ENCODE measurements at places on chromosomes 6 and 20. TPM values are rescaled to one million over a fixed set of nuclear protein-coding genes. Genes with fewer than 3 reads are reported as not detected.

The HLA-DOB gene
- total RNA-seq = 0.10 TPM

The ID4 gene
- 0.20 TPM for total RNA-seq

The GPR6 gene
- total RNA-seq = not detected

The MYLIP gene
- 7.9 TPM for total RNA-seq

The E2F1 gene
- total RNA-seq = 11.7 TPM

The SYS1 gene
- 29.5 TPM for total RNA-seq

The RIPOR3 gene
- total RNA-seq = not detected

The PPIL1 gene
- total RNA-seq = 38.4 TPM

The ATRN gene
- 15.3 TPM for total RNA-seq

The ATP9A gene
- 26.5 TPM for total RNA-seq

The MUCL3 gene
- not detected for total RNA-seq

The PCMT1 gene
- total RNA-seq = 139 TPM

The EDN3 gene
- not detected for total RNA-seq

The TMC2 gene
- not detected for total RNA-seq

The IL20RA gene
- total RNA-seq = not detected

The BEND6 gene
- 0.33 TPM for total RNA-seq

The GINS1 gene
- 23.1 TPM for total RNA-seq

The MCCD1 gene
- not detected for total RNA-seq

The EIF6 gene
- 206 TPM for total RNA-seq

The FOXQ1 gene
- total RNA-seq = not detected

The LAMA2 gene
- total RNA-seq = 0.59 TPM

The CRISP3 gene
- not detected for total RNA-seq

The NRM gene
- total RNA-seq = 18.4 TPM

The CLPSL2 gene
- total RNA-seq = not detected

The PCK1 gene
- total RNA-seq = not detected

The OPRM1 gene
- not detected for total RNA-seq

The PKIB gene
- 0.15 TPM for total RNA-seq

The ALDH5A1 gene
- total RNA-seq = 0.40 TPM

The TFAP2C gene
- not detected for total RNA-seq

The ASIP gene
- not detected for total RNA-seq

The TUBB2B gene
- total RNA-seq = 15.9 TPM

The CYP21A2 gene
- total RNA-seq = not detected

The CRYBG1 gene
- total RNA-seq = 24.3 TPM

The GJA10 gene
- total RNA-seq = not detected

The KCNK17 gene
- not detected for total RNA-seq

The SPATS1 gene
- not detected for total RNA-seq

The SPINT4 gene
- total RNA-seq = not detected

The ALDH8A1 gene
- total RNA-seq = not detected

The ZNF334 gene
- 0.54 TPM for total RNA-seq

The TSHZ2 gene
- 0.94 TPM for total RNA-seq

The CAGE1 gene
- total RNA-seq = not detected

The TMEM170B gene
- total RNA-seq = 1.1 TPM

The PPP1R14C gene
- total RNA-seq = not detected

The PGM3 gene
- 46.3 TPM for total RNA-seq

The PREX1 gene
- 66.8 TPM for total RNA-seq

The SYTL3 gene
- 11.2 TPM for total RNA-seq

The EYS gene
- total RNA-seq = not detected

The TNFRSF21 gene
- total RNA-seq = 34.2 TPM

The ADGRF1 gene
- total RNA-seq = not detected

The NKAIN4 gene
- not detected for total RNA-seq

The PTK7 gene
- total RNA-seq = 27.7 TPM

The DSP gene
- 4.6 TPM for total RNA-seq

The TOX2 gene
- total RNA-seq = 31.3 TPM

The ANGPT4 gene
- not detected for total RNA-seq

The ZNF165 gene
- 0.49 TPM for total RNA-seq

Measured in mammary microvascular endothelial cell (primary cell).